ENCODE measurements at places on chromosomes 2 and 18. TPM values are rescaled to one million over a fixed set of nuclear protein-coding genes. Genes with fewer than 3 reads are reported as not detected.

GRCh38 chr2:63866009-63866709 lies 24.5 kb downstream of the UGP2 start:
- DNase-seq, result no peak

- DNase-seq, result no peak
Measured at GRCh38 chr2:156021146-156022040, 311.1 kb downstream of the NR4A2 start.

SPDYA gene
- total RNA-seq, result 0.35 TPM

GRCh38 chr2:170923799-170924198 lies 5.3 kb upstream of the GORASP2 start:
- DNase-seq, result no peak
